ENCODE measurements at places on chromosomes 3 and 15.
A peak's percentile ranks its signal among the peaks of the same experiment; 100 is the strongest.

DNA sequence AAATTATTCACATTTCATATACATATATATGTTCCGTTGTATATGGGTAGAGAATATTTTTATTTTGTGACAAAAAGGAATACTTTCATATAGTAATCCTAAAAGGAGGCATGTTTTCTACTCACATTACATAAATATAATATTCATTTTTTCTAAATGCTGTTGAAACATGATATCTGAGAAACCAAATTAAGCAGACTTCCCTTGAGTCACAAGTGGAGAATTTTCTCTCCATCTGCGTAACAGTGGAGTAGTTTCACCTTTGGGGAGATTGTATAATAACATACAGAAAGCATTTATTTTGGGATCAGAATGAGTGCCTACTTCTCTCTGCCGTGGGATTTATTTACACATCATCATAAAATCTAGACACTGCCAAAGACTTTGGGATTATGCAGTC is 849.8 kb downstream of the NSUN3 start:
- DNase-seq, result no peak

DNA sequence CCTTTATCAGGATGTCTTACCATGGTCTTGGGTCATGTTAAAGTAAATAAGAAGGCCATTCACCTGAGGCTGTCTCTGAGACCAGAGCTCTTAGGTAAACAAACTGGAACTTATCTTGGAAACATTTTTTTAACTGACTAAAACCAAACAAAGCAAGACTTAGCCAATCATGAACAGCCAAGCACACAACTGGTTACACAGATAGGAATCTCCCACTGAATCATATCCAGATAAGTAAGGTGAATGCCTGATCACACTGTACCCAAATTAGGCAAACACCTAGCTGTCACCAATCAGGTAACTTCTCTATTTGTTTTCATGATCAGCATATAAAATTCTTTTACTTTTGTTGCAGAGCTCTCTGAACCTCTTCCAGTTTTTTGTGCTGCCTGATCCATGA is 205.4 kb downstream of the CNTN3 start:
- no peak for DNase-seq

DNA sequence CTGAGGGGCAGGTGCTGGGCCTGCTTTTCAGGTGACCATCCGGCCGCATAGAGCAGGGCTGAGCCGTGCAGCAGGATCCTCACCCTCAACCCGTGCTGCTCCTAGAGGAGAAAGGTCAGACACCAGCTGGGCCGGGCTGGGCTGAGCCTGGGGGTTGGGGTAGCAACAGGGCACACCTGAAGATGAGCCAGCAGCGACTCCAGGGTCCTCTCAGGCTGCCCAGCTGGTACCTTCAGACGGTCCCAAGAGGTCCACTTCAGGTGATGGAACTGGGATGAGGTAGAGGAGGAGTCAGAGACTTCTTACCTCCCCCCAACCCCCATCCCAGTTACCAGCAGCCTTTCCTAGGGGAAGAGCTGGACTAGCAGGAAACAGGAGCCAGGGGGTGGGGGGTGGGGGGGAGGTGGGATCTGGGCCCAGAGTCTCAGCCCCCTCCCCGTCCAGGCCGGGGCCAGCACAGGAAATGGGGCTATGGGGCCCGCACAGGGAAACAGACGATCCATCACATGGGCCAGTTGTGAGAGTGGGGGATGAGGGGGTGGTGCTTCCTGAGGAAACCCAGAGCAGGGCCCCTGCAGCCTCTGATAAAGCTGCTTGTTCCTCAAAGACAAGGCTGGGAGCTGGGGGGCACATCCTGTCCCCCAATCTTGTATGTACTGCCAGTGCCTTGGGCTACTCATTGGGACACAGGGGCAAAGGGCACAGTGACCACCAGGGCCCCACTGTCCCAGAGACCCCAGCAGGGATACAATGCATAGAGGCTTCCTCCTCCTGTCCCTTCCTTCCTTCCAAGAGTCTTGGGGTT is 3.0 kb downstream of the INKA1 start:
- DNase-seq, result peak; percentile 34

DNA sequence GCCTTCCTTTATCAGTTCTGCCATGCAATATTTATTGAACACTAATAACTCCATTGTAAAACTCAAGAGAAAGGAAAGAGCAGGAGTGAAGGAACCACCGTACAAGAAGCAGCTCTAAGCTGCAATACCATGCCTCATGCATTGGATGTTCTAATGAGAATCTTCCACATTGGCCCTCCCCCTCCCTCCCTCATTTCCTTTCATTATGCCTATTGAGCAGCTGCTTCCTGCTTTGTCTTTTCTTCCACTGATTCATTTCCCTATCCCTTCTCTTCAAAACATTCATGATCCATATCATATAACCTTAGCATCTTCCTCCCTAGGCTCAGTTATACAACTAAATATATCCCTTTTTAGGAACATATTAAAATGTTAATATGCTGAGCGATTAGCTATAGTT is 698.7 kb upstream of the GOLIM4 start:
- no peak for DNase-seq

GRCh38 chr15:57036352-57036751 is 117.9 kb downstream of the TCF12 start:
- no peak for DNase-seq

- DNase-seq, result no peak
These were observed 86.1 kb upstream of the PSMD6 start for GRCh38 chr3:64109438-64109837.

DNA sequence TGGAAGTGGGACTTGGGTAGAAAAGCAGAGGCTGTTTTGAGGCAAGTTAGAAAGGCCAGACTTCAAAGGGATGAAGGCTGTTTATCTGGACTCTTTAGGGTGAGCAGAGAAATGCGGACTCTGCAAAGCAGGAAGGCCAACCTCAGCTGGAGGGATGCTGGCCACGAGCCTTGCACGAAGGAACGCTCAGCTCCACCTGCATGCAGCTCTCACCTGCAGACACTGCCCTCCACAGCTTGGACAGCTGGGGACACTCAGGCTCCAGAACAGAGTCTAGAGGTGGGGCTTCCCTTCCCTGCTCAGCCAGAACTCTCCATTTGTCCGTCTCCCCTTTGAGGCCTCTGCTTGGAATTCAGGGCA is 229.7 kb downstream of the ADAMTS17 start:
- DNase-seq, result no peak

DNA sequence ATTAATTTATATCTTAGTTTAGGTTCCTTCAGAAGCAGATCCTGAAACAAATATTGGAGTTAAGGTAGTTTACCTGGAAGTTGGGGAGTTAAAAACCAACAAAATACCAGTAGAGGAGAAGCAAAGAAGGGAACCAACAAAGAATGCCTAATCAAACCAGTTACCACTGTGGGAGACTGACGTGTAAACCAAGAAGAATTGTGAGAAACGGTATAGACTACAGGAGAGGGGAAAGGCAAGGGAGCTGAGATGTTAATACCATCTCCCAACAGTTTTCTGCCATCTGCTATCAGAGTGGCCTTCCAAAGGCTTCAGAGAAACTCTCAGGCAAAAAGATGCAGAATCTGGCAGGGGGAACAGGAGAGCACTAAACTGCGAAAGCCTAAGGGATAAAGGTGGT is 53.5 kb downstream of the BFSP2 start:
- DNase-seq, result no peak

- DNase-seq, result no peak
These were observed 4.6 kb downstream of the OR5H15 start for GRCh38 chr3:98171071-98171470.

GRCh38 chr3:84245789-84246188 is 713.0 kb upstream of the CADM2 start:
- no peak for DNase-seq

GRCh38 chr3:111784001-111784400 is 75.1 kb upstream of the PHLDB2 start:
- DNase-seq, result no peak

GRCh38 chr3:184168363-184169120 is 6.1 kb upstream of the AP2M1 start:
- no peak for DNase-seq

- DNase-seq, result no peak
These were observed 4.4 kb downstream of the TNK2 start for GRCh38 chr3:195903950-195904290.

- DNase-seq, result no peak
These were observed 228.3 kb downstream of the ABHD5 start for GRCh38 chr3:43919029-43919428.

GRCh38 chr3:41094351-41094750 is 105.0 kb upstream of the CTNNB1 start:
- DNase-seq, result no peak

GRCh38 chr3:105837143-105837740 is 31.6 kb downstream of the CBLB start:
- DNase-seq, result no peak

DNA sequence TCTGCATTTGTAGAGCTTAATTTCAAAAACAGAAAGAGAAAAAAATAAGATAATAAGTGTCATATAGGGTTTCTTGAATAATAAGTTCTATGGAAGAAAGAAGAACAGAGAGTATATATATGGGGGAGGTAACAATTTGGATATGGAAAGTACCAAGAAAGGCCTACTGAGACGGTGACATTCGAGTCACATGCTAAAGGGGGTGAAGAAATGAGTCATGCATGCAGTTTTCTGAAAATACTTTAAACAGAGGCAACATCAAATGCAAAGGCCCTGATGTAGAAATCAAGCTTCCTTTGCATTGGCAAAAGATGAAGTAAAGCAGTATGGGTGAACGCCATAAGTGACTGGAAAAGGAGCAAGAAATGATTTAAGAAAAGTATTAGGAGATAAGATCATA is 371.6 kb upstream of the ZNF385D start:
- DNase-seq, result no peak

DNA sequence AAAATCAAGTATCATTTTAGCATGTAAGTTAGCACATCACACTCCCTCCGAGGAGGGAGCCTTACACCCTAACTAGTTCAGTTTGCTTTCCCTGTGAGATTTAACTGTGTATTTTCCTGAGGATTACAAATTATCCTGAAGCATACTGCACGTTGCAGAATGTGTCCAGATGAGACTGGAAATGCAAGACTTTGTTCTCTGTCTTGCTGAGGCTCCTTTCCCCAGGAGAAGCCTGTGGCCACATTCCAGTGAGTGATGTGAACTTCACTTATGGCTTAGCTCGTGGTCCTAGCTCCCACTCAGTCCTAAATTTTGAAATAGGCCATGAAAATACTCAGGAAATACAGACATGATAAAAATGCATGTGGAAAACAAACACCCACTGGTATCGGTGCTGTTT is 23.7 kb downstream of the PDZRN3 start:
- DNase-seq, result no peak

DNA sequence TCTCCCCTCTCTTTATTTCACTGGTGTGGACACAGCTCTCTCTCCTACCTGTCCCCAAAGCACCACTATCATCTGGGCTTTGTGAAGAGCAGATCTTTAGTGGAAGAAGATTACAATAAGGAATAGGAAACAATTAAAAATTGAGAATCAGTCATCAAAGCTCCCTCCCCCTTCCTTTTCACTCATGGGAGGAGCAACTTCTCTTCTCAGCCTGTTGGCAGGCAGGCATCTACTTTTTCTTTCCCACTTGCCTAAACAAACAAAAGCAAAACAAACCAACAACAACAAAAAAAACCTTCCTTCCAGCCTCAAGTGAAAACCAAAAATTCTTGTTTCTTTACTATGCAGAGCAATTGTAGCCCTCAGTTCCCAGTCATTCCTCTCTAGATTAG is 125.5 kb upstream of the BHLHE40 start:
- no peak for DNase-seq

DNA sequence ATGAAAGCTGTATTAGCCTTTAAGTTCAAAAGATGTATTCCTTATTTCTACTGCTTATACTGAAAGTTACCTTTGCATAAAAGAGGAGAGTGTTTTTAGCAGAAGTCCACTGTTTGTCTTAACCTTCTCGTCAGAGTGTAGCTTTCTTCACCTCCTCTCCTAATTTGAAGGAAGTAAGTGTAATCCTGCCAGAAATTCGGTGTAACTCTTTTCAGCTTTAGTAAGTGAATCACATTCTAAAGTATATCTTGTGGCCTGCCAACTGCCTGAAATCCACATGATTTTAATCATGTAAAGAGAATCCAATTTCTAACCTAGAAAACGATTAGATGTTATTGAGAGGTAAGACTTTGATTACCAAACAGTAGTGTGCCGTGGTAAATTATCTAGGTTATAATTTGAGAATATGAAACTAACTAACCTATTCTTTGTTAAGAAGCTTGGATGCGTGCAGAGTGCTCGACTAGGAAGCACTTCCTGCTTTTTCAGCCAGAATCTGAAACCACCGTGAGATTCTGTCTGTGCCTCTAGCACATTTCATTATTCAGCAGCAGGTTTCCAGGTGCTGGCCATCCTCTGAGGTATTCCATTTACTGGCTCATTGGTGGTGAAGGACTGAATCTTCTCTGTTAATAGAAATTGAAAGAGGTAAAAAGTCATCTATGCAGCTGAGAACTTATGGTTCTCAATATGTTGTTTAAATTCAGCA is 7.5 kb downstream of the GYG1 start:
- no peak for DNase-seq

GRCh38 chr15:100696452-100696851 is 94.1 kb downstream of the ASB7 start:
- DNase-seq, result no peak

DNA sequence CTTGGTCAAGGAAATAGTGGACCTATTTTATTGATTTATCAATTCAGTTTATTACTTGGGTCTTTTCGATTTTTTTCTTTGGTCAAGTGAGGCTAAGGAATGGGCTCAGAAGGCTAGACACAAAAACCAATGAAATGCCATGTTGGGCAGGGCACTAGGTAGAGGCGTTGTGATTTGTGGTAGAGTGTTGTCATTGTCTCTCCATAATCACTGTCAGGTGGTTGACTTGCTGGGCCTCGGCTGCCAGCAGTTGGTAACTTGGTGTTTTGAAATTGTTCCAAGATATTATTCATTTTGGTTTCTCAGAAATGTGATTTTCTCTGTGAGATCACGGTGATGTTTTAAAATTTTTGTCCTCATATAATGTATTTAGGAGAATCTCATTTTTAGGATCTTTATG is 173.6 kb downstream of the KLHL25 start:
- DNase-seq, result no peak

GRCh38 chr3:30289766-30290165 is 316.6 kb upstream of the TGFBR2 start:
- no peak for DNase-seq

- DNase-seq, result no peak
These were observed 91.5 kb downstream of the ATG7 start for GRCh38 chr3:11363715-11364114.

Data from CD4-positive, alpha-beta T cell (primary cell).